ENCODE measurements at places on chromosomes 1 and 21.

- no peak overlapping the region for H3K27ac ChIP-seq
- H3K4me1 ChIP-seq, result no peaks in the 10 kb centered on the region
- no peak for DNase-seq
- peaks cover 68% of the 10 kb centered on the region for H3K27me3 ChIP-seq
Observed at GRCh38 chr1:18719786-18720451, 89.3 kb downstream of the PAX7 start.

GRCh38 chr1:31977385-31978131 is 36.1 kb upstream of the KHDRBS1 start:
- H3K4me3 ChIP-seq, result no peak overlapping the region
- H3K27ac ChIP-seq, result no peak overlapping the region
- no peaks in the 10 kb centered on the region for H3K27me3 ChIP-seq

DNA sequence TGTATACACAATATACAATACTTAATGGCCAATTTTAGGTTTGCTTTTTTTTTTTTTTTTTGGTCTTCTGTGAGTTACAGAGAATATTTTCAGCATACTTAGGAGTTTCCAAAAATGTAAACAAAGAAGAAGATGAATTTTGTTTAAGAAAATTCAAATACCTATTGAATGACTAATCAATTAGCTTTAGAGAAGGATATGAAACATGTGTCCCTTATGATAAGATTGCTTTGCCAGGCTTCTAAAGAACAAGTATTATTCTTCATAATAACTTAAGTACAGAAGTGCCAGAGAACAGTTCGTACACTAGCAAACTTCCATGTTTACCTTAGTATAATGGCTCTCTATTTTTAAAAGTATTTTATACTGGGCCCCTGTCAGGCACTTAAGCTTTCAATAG is 1191.0 kb upstream of the NCAM2 start:
- H3K27ac ChIP-seq, result no peak overlapping the region
- H3K36me3 ChIP-seq, result no peaks in the 10 kb centered on the region
- peaks cover 8% of the 10 kb centered on the region for H3K27me3 ChIP-seq
- H3K4me1 ChIP-seq, result no peaks in the 10 kb centered on the region
- no peak overlapping the region for H3K4me3 ChIP-seq

GRCh38 chr21:45631540-45631939 is 12.0 kb upstream of the PCBP3 start:
- DNase-seq, result no peak
- H3K36me3 ChIP-seq, result no peaks in the 10 kb centered on the region
- H3K4me1 ChIP-seq, result no peaks in the 10 kb centered on the region
- no peak overlapping the region for H3K4me3 ChIP-seq
- H3K27me3 ChIP-seq, result peaks cover 16% of the 10 kb centered on the region
- H3K27ac ChIP-seq, result no peak overlapping the region

GRCh38 chr1:231803353-231803752 is 176.8 kb downstream of the DISC1 start:
- no peak overlapping the region for H3K4me3 ChIP-seq
- peaks cover 8% of the 10 kb centered on the region for H3K4me1 ChIP-seq
- no peaks in the 10 kb centered on the region for H3K36me3 ChIP-seq

- no peak for DNase-seq
- H3K4me3 ChIP-seq, result no peak overlapping the region
- H3K27ac ChIP-seq, result no peak overlapping the region
- no peaks in the 10 kb centered on the region for H3K36me3 ChIP-seq
Observed at GRCh38 chr1:199545780-199546179, 481.7 kb upstream of the NR5A2 start.

- no peaks in the 10 kb centered on the region for H3K36me3 ChIP-seq
- H3K4me3 ChIP-seq, result no peak overlapping the region
Observed at GRCh38 chr1:76336931-76337371, 262.4 kb downstream of the ST6GALNAC3 start.

GRCh38 chr1:16145030-16145661 is 10.7 kb downstream of the EPHA2 start:
- H3K4me1 ChIP-seq, result peaks cover 87% of the 10 kb centered on the region
- H3K27ac ChIP-seq, result peak overlapping the region; percentile 99
- no peaks in the 10 kb centered on the region for H3K27me3 ChIP-seq
- H3K36me3 ChIP-seq, result peaks cover 95% of the 10 kb centered on the region
- peak overlapping the region; percentile 13 for H3K4me3 ChIP-seq
- peak; percentile 93 for DNase-seq

- no peak overlapping the region for H3K4me3 ChIP-seq
- no peak overlapping the region for H3K27ac ChIP-seq
- peaks cover 7% of the 10 kb centered on the region for H3K4me1 ChIP-seq
- H3K36me3 ChIP-seq, result peaks cover 56% of the 10 kb centered on the region
- DNase-seq, result no peak
Observed at GRCh38 chr1:26478159-26478558, 5.9 kb downstream of the HMGN2 start.

DNA sequence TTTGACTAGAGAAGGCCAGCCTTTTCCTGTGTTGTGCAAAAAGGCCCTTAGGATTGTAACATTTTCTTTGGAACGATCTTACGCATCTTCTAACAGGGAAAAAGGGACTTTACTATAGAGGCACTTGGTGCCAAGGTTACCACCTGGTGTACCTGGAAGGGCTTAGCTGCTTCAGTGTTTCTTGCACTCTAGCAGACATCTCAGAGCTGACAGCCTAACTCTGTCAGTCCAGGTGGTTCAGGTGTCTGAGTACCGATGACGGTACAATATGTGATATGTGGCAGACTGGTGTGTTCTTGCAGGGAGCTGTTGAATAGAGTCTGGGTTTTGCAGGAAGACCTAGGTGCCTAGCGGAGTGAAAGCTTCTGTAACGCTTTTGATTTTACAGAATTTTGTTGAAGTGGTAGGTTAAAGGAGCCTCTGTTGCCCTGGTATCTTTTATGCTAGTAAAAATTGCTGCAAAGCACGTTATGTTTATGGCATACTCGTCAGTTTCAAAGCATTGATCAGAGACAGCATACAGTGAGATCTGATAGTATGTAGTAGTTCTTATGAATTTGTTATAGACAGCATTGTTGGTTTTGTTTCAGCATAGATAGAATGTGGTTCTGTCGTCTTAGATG is 1.4 kb downstream of the MAGI3 start:
- H3K4me1 ChIP-seq, result peaks cover 28% of the 10 kb centered on the region
- H3K27me3 ChIP-seq, result no peaks in the 10 kb centered on the region
- H3K36me3 ChIP-seq, result no peaks in the 10 kb centered on the region
- no peak for DNase-seq
- H3K27ac ChIP-seq, result peak overlapping the region; percentile 55
- H3K4me3 ChIP-seq, result peak overlapping the region; percentile 89

- no peak overlapping the region for H3K4me3 ChIP-seq
- no peaks in the 10 kb centered on the region for H3K4me1 ChIP-seq
- no peaks in the 10 kb centered on the region for H3K27me3 ChIP-seq
- no peak for DNase-seq
Observed at GRCh38 chr1:12316331-12316730, 86.5 kb downstream of the VPS13D start.

- peaks cover 3% of the 10 kb centered on the region for H3K4me1 ChIP-seq
- H3K36me3 ChIP-seq, result no peaks in the 10 kb centered on the region
- DNase-seq, result no peak
Observed at GRCh38 chr1:205512059-205513045, 7.9 kb downstream of the CDK18 start.

- DNase-seq, result no peak
- no peaks in the 10 kb centered on the region for H3K27me3 ChIP-seq
- no peaks in the 10 kb centered on the region for H3K4me1 ChIP-seq
- H3K36me3 ChIP-seq, result peaks cover 66% of the 10 kb centered on the region
- no peak overlapping the region for H3K27ac ChIP-seq
- H3K4me3 ChIP-seq, result no peak overlapping the region
Observed at GRCh38 chr1:180489976-180490375, 12.4 kb downstream of the ACBD6 start.

DNA sequence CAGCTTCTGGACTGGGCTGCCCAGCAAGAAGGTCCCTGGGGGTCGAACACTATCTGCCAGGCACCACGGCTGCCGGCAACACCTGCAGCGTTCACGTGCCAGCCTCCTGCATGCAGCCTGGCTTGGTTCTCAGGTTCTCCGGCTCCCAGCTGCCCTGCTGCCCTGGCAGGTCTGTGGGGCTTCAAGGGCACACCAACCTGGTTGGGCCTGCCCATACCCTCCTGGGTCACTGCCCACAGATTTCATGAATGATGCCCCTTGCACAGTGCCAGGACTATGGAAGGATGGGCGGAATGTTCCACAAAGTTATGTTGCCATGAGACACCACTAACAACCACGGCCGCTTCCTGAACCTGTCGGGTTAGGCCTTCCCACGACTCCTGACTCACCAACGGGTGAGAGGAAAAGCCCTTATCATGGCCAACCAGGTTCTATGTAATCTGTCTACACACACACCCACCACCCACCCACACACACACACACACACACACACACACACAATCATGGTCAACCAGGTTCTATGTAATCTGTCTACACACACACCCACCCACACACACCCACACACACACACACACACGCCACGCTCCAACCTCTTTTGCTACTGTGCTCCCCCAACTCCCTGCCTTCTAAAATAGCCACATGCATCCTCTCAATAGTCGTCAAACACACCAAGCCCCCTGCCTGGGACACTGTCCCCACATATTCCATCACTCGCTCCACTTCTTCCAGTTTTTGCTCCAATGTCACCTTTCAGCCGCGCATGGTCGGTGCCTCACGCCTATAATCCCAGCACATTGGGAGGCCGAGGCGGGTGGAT is 32.2 kb downstream of the HSPG2 start:
- peak; percentile 81 for DNase-seq
- H3K27me3 ChIP-seq, result no peaks in the 10 kb centered on the region
- no peaks in the 10 kb centered on the region for H3K36me3 ChIP-seq
- no peak overlapping the region for H3K4me3 ChIP-seq

DNA sequence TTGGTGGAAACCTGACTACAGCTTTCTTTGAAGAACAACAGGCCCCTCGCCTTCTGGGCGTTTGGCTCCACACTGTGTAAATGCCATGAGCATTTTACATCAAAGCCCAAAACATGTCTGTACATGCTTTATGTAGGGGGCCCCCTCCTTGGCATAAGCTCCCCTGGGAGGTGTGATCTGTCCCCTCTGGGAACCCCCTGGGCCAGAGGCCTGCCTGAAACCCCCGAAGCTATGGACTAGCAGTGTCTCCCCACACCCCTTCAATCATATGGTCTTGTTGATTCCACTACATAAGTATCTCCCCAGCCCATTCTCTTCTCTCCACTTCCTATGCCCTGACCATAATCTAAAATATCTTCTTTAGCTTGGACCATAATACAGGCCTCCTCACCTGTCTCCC is 241.5 kb downstream of the C1orf94 start:
- DNase-seq, result no peak
- H3K4me1 ChIP-seq, result no peaks in the 10 kb centered on the region
- H3K36me3 ChIP-seq, result no peaks in the 10 kb centered on the region
- no peak overlapping the region for H3K4me3 ChIP-seq

- no peak for DNase-seq
- H3K4me1 ChIP-seq, result no peaks in the 10 kb centered on the region
- H3K36me3 ChIP-seq, result no peaks in the 10 kb centered on the region
- H3K27ac ChIP-seq, result no peak overlapping the region
- no peaks in the 10 kb centered on the region for H3K27me3 ChIP-seq
- H3K4me3 ChIP-seq, result no peak overlapping the region
Observed at GRCh38 chr1:185162491-185162890, 5.5 kb downstream of the SWT1 start.

GRCh38 chr1:91007827-91008226 is 14.0 kb downstream of the ZNF644 start:
- H3K36me3 ChIP-seq, result peaks cover 20% of the 10 kb centered on the region
- no peaks in the 10 kb centered on the region for H3K4me1 ChIP-seq
- no peak for DNase-seq
- H3K4me3 ChIP-seq, result no peak overlapping the region

DNA sequence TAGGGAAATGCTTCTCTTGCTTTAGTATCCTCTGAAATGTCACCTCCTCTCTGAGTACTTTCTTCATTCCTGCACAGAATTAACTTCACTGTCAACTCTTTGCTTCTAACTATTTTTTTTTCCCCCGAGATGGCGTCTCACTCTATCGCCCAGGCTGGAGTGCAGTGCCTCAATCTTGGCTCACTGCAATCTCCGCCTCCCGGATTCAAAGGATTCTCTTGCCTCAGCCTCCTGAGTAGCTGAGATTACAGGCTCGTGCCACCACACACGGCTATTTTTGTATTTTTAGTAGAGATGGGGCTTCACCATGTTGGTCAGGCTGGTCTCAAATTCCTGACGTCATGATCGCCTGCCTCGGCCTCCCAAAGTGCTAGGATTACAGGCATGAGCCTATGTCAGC is 1.4 kb upstream of the PLPP3 start:
- no peak overlapping the region for H3K4me3 ChIP-seq
- no peaks in the 10 kb centered on the region for H3K27me3 ChIP-seq
- no peaks in the 10 kb centered on the region for H3K36me3 ChIP-seq
- H3K27ac ChIP-seq, result no peak overlapping the region
